Renal pelvis (tissue), 12 donors: ENCODE measurements at places on chromosomes 2 and 18.

DNA sequence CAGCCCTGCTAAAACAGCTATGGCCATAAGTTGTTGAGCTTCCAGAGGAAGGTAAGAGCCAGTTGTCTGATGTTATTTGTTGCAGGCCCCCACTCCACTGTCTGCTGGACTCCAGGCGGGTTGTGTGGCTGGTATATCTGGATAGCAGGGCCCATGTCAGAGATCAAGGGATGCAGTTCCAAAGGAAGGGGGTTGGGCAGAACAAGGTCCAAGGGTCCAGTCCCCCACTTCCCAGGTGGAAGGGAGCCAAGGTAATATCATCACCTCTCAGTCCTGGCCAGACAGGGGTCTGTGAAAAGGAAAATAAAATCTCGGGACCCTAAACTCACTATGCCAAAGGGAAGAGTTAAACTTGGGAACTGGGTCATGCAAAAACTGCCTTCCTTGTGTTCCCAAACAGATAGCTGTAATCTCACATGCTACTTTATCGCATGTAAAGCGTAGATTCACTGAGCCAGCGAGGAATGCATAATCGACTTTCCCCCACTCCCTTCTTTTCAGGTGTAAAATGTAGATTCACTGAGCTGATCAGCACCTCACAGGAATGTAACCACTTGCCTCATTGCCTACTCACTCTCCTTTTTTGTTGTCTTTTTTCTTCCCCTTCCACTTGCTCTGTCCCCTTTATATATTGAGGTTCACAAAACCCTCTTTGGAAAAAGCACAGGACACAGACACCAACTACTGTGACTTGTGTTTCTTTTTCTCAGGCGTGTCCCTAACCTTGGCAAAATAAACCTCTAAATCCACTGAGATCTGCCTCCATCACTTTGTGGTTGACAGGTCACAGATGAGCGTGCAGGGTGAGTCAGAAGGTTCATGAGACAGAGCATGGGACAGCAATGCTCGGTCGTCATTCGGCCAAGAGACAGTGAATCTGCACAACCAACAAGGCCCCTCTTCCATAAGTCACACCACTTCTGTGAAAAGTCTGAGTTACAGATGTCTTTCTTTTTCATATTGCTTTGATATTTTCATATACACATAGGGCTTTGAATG is 255.3 kb upstream of the SIX2 start:
- DNase-seq, result no peak

- no peak for DNase-seq
Measured at GRCh38 chr2:113698892-113699447, 57.5 kb downstream of the SLC35F5 start.

GRCh38 chr2:134218930-134219658 is 34.8 kb upstream of the MGAT5 start:
- no peak for DNase-seq

DNA sequence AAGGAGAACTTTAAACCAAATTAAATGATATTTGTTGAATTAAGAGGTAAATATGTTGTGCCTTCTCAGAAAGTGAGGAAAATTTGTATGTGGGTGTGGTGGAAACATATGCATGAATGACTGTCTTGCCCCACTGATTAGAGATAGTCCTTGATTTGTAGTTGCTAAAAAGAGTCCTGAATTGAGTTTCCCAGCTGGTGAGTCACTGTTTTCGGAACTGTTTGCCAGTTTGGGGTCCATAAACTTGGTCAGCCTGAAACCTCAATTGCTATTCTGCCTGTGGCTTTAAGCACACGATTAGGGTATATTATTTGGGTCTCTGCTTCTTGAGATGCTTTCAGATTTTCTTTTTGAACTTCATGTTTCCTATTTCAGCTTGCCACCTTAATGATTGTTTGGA is 53.3 kb downstream of the PIKFYVE start:
- no peak for DNase-seq

GRCh38 chr2:228600265-228600664 is 418.8 kb upstream of the SPHKAP start:
- no peak for DNase-seq

GRCh38 chr2:98710734-98711133 is 20.2 kb downstream of the MGAT4A start:
- no peak for DNase-seq

- DNase-seq, result peak; percentile 44
Measured at GRCh38 chr2:10839813-10840212, 27.2 kb upstream of the PDIA6 start.

DNA sequence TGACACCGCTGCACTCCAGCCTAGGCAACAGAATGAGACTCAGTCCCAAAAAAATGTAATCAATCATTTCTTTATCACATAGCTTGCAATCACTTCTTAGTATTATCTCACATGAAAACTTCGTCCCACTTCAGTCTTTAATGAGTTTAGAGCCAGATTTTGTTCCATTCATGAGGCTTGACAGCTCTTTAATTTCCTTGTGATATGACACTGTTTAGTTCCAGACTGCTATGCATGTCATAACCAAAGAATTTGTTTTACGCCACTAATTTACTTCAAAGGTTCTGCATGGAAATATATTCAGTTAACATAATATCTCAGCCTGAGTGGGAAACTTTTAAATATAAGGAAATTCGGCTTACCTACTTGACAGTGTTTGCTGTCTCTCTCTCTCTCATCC is 113.1 kb downstream of the ZNF532 start:
- DNase-seq, result no peak

DNA sequence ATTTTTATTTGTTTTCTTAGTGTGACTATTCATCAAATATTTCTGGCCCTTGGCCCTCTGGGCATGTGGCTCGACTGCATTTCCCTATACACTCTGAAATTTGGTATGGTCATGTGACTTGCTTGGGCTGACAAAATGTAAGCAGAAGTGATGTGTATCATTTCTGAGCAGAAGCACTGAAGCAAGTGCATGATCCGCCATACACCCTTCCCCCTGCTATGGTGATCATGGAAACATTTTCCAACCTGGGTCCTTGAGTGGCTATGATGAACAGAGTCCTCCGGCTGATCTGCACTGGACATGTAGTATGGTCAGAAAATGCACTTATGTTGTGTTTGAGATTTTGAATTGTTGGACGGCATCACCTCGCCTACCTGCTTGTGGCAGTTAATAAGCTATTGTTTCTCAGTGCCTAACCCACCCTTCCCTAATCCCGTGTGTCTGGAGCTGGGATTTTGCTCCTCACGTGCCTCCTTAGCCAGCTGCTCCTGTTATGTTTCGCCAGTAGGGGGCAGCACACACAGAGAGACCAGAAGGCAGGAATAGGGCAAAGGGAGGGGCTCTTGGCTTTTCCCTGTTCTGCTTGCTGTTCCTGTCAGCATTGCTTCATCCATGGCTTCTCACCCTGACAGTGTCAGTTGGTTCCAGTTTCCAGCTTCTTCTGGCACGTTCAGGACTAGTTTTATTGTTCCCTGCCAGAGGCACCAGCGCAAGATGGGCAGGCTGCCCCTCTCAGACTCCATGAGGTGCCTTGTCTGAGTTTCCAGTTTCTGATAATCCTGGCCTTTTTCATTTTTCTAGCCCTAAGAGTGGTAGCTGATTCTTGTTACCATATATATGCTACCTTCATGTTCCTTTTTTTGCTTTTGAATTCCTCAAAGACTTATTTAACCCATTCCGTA is 207.4 kb downstream of the ARL6IP6 start:
- DNase-seq, result peak; percentile 36

- no peak for DNase-seq
Measured at GRCh38 chr2:148667113-148667836, 22.7 kb downstream of the EPC2 start.

DNA sequence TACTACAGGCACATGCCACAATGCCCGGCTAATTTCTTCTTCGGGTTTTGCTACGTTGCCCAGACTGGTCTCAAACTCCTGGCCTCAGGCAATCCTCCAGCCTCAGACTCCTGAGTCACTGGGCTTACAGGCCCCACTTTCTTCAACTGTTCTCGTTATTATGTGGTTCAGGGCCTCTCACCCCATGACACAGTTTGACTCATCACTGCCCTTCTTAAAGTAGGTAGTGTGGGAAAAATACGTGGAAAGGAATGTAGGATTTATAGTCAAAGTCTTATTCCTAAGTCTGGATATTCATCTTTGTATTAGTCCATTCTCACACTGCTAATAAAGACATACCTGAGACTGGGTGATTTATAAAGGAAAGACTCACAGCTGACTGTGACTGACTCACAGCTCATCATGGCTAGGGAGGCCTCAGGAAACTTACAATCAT is 19.4 kb downstream of the CENPA start:
- no peak for DNase-seq

- DNase-seq, result no peak
Measured at GRCh38 chr2:20439503-20439902, 7.4 kb upstream of the RHOB start.

DNA sequence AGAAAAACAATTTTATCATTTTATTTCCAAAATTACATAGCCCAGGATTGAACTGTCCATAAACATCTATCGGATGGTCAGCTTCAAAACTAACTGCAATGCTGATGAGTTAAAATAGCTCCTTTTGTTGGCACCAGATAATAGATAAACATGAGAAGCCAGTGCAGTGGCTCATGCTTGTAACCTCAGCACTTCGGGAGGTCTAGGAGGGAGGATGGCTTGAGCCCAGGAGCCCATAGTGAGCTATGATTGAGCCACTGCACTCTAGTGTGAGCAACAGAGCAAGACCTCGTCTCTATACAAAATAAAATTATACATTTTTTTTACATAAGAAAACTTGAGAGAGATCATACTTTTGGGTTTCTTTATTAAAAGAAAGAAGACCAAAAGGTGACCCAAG is 34.6 kb upstream of the IMPA2 start:
- DNase-seq, result no peak

DNA sequence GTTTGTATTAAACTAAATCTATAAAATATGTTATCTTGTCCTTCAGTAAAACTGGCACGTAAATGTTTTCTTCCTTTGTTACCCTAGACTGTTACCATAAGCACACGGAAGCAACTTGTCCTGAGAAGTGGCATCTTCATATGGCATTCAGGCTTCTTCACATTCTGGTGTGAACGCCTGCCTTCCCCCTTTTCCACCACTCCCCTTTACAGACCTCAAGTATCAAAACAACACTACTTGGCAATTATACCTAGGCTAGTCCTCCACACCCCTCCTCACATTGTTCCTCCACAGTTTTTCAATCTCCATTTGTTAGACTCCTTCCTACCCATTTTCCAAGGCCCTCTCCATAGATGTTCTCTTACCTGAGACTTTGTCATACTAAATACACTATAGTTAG is 2.9 kb downstream of the MEX3C start:
- DNase-seq, result no peak

DNA sequence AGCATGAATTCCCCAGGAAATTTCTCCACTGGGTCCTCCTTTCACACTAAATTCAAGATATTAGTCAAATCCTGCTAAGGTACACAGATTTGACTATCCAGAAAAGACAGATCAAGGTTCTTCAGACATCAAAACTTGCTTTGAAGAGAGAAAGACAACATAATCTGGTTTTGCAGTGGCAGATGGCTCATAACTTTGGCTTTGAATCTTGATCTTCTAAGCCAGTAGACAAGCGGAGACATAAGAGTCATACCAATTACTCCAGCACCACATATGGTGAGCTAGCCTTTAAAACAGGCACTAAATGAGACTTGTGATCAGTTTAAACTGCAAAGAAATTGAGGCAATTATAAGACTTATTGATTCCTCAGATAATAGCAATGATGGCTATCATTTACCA is 29.3 kb downstream of the PDE11A start:
- no peak for DNase-seq

- no peak for DNase-seq
Measured at GRCh38 chr2:47592381-47592780, 189.4 kb downstream of the MSH2 start.

- DNase-seq, result no peak
Measured at GRCh38 chr2:132779206-132779721, 109.3 kb upstream of the LYPD1 start.

DNA sequence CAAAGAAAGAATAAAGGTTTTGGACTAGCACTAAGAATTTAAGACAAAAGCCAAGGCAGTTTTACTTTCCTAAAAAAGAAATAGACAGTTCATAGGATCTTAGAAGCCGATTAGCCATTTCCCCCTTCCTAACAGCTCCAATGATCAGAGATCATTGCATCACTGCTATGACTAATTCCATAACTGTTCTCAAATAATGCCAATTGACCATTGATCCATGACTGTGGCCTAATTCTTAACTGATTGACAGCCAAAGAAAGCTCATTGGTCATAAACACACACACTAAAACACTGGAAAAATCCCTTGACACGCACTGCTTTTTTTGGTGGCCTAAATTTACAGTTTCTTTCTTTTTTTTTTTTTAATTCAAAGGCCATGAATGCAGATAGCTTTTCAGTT is 345.0 kb upstream of the ACVR2A start:
- DNase-seq, result no peak

DNA sequence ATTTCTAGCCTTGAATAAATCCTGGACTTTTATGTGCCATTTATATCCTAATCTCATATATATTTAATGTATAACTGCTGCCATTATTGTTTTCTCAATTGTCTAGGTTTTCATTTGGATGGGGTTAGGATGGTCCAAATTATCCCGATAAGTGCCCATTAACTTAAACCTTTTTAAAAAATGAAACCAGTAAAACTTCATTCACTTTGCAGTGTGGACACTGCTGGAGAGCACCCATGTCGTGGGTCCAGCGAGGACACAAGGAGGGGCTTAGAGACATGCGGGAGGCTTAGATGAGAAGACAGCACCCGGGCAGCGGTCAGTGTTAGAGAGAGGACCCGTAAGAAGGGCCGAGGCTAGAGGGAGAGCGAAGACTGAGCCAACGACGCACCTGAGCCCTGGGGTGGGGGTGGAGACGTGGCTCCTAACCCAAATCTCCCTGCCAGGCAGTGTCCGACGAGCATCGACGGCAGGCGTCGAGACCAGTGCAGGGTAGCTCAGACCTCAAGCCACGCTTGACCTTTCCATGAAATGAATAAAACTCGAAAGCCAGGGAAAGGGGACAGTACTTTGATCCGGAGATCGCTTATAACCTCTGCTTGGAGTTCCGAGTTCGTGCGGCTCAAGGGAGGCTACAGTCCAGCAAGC is 9.0 kb upstream of the EN1 start:
- no peak for DNase-seq

DNA sequence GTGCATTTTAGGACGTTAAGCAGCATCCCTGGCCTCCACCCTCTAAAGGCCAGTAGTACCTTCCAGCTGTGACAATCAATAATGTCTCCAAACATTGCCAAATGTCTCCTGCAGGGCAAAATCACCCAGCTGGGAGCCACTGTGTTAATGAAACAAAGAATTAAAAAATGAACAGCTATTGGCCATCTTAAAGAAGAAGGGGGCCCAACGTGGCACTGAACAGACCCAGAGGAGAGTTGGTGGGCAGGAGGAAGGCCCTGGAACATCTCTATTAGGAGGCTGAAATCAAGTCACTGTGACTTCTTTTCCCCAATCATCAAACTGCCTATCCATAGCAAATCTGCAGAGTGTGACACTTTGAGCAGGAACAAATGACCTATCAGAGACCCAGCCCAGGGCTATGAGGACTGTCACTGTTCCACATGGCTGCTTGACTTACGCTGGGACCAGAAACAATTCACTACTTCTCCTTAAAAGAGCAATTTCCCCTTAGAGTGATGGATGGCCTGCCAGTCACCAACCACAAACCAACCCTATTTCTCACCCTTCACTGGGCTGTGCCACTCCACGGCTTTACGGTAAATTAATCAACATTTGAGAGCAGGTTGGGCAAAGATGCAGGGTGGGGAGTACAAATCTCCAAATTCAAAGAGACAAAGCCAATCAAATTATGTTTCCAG is 35.2 kb upstream of the TEX51 start:
- DNase-seq, result no peak
